Caco-2 (cell line): ENCODE measurements at places on chromosomes 2 and 18.

GRCh38 chr2:167944825-167945659 is 302.4 kb downstream of the STK39 start:
- DNase-seq = no peak

GRCh38 chr2:215107216-215108056 is 31.0 kb downstream of the ABCA12 start:
- DNase-seq = no peak

GRCh38 chr2:64331114-64331645 is 122.8 kb upstream of the LGALSL start:
- no peak for DNase-seq

- DNase-seq = no peak
Observed at GRCh38 chr18:49067071-49067470, 116.3 kb upstream of the SMAD7 start.

DNA sequence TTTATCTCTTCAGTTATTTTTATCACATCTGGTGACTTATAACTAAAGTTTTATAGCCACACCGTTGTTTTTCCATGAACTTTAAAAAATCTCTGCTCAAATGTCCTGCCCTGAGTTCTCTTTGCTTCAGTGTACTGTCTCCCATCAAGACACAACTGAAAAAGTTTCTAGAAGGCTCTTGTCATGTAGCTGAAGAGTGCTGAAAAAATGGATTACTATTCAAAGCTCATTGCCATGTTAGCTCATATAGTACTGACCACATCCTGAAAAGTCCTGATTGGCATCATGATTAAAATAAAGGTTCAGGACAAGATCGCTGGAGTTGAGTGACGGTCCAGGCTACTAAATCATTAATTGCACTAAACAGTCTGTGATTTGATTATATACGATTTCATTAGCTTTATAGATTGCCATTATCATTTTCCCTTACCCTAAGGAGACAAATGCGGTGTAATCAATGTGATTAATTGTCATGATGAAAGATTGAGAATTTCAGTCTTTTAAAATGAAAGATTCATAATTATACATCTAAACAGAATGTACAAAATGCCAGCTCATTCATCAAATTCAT is 62.2 kb downstream of the MFSD6 start:
- DNase-seq = no peak

GRCh38 chr2:7203056-7203467 is 285.9 kb downstream of the RNF144A start:
- peak; percentile 59 for DNase-seq

GRCh38 chr2:127705391-127706065 is 4.2 kb downstream of the SFT2D3 start:
- DNase-seq = no peak
